ENCODE measurements at places on chromosomes 5 and 9.
A peak's percentile ranks its signal among the peaks of the same experiment; 100 is the strongest.

DNA sequence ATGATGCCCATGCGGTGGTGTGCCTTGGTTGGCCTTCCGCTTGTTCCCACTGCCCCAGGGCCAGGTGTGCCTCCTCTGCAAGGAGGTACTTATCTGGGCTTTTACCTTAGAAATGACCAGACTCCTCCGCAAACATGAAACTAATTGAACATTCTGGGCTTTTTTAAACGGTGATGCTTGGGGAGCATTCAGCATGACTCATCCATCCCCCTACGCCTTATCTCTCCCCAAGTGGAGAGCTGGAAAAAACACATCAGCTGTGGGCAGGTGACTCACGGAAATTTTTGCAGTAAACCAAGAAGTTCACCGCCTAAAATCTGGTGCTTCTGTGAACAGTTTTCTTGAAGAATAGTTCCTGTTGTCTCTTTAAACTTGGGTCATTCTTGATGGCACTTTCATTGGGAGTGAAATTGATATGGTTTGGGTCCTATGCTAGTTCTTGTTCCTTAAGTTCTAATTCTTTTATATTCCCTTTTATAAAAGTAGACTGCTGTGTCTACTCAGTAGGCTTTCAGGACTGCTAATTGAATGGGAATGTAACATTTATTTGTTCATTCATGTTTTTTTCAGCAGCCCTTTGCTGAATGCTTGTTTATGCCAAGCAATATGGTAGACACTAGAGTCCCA lies 39.6 kb downstream of the SFXN1 start:
- peak; percentile 77 for DNase-seq

DNA sequence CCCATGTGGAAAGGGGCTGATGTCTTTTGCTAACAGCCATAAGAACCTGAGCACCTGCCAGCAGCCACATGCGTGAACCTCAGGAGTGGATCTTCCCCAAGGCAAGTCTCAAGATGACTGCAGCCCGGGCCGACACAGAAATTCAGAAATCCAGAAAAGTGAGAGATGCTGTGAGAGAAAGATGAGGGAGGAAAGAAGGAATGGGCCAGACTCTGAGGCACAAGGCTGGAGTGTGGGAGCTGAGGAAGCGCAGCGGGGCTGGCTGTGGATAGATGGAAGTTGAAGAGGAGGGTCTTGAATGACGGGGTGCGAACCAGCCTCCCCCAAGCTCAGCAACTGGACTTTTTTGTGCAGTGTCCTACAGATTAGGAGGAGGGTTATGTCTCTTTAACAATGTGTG lies 337.8 kb downstream of the GADD45G start:
- DNase-seq: no peak

- DNase-seq: no peak
Observed at GRCh38 chr5:97004423-97005060, 68.7 kb downstream of the LNPEP start.

GRCh38 chr5:31995714-31996113 lies 178.4 kb downstream of the GOLPH3 start:
- no peak for DNase-seq

DNA sequence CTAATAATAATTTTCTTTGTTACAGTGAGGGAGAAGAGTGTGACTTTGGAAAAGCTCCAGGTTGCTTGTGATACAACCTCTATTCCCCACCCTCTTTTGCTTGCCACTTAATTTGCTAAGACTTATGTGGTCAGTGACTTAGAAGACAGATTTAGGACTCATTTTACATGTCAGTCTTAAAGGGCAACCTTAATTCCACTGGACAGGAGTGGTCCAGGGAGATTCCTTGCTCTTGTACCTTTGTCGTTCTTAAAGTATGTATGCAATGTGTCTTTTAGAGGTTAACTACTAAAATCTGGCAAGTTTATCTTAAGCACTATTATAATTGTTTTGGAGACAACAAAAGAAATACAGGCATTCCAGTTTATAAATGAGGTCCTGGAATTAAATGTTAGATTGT lies 20.0 kb downstream of the SLC30A5 start:
- DNase-seq: no peak

- DNase-seq: no peak
Observed at GRCh38 chr9:133875131-133875530, 117.0 kb downstream of the VAV2 start.

GRCh38 chr5:141567513-141568117 lies 51.2 kb downstream of the DIAPH1 start:
- no peak for DNase-seq

GRCh38 chr5:50343715-50344114 lies 97.4 kb downstream of the EMB start:
- DNase-seq: no peak

- no peak for DNase-seq
Observed at GRCh38 chr5:142117579-142118151, 9.1 kb downstream of the NDFIP1 start.

- DNase-seq: no peak
Observed at GRCh38 chr9:15187589-15187988, 119.4 kb downstream of the TTC39B start.

GRCh38 chr5:121691478-121691877 lies 160.2 kb upstream of the FTMT start:
- DNase-seq: no peak

DNA sequence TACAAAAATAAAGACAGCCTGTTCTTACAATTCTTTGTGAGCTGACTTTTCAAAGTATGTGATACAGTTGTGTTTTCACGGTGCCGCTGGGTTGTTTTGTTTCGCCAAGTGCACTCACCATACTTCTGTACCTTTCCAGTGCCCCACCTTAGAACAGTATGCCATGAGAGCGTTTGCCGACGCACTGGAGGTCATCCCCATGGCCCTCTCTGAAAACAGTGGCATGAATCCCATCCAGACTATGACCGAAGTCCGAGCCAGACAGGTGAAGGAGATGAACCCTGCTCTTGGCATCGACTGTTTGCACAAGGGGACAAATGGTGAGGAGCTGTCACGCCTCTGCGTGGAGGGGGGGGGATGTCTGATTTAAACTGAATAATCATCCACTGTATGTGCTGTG lies 12.9 kb downstream of the CCT5 start:
- DNase-seq: no peak

DNA sequence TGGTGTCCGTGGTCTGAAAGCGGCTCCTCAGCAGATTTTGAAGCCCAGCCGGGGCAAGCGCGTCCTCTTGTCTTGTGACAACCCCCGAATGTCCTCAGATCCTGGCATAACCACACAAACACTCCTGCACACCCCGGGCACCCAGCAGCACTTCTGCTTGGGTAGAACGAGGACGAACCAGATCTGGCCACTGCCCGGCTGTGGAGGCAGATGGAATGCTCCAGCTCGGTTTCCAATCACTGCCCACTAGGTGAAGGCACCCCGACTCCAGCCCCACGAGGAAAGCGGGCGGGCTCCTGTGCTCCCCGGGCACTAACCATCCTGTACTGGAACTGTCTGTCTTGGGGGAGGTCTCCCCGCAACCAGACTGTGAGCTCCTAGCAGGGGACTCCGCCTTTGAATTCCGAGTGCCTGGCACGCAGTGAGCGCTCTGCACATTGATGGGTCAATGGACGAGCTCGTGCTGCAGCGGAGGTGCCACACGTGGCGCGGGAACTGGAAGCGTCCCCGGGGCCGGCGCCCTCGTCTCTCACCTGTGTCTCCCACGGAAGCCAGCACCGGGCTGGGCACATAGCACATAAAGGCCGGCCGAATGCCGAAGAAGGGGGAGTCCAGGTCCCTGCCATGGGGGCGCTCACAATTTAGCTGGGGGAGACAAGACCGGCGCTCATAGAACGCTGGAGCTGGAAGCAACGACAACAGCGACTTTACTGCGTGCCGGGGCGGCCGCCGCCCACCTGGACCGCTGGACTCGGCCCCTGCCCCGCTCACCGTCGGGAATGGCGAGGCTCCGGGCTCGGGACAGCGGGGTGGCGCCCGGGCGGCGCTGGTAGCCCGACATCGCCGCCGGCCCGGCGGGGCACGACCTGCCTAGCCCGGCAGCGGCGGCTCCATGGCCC lies 608 bp downstream of the ENTR1 start:
- DNase-seq: peak; percentile 26

DNA sequence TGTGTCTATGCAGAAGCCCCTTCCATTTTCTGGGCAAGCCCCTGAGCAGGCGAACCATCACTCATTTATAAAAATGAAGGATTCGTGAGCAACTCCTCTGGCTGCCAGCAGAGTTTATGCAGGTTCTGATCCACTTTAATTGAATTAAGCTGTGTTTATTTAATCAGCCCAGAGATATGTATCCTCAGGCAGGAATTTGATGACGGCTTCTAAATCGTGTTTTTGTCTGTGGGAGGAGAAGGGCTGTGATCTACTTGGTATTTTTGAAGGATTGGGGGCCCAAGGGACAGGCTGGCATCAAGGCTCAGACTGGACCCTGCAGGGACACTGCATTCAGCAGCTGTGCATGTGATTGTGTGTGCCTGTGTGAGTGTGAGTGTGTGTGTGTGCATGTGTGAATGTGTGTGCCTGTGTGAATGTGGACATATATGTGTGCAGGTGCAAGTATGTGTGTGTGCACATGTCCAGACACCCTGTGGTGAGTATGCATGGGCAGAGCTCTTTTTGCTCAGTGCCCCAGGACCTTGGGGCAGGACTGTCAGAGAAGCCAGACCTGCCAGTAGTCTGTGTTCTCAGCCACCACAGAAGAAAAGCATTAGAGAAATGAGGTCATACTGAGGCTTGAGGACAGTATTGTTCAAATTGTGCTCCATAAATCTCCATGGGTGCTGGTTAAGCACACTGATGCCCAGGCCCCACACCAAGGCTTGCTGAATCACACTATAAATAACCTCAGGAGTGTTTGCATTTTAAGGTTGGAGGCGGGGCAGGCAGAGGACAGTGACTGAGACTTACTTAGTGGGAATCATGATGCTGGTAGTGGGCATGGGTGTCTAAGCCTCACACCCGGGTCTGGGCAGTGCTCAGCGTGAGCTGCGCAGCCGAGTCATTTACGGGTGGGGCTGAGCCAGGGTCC lies 164.0 kb downstream of the CARTPT start:
- DNase-seq: no peak

DNA sequence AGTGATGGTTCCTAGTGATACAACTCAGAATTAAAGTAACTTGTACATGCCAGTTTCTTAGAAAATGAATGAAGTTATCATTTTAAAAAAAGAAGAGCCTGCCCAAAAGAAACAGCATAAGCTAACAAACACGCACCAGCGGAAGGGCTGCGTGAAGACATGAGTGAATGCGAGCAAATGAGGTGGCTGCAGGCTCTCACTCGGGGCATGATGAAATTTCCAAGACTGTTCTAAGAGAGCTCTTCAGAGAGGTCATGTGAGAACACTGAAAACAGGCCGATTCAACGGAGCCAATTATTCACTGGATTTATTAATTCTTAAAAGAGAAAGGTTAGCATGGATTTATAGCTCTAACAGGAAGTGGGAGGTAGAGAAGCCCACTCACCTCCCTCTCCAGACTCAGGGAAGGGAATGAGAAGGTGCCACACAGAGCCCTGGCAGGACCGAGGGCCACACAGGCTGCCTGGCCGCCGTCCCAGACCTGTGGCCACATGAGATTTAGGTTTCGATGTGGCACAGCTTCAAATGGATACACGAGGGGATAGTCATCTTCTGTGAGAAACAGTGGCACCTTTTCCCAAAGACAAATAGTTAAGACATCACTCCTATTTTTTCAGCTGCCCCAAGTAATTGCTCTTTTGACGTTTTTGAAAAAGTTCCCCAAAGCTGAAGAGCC lies 55.5 kb downstream of the HABP4 start:
- DNase-seq: no peak

- no peak for DNase-seq
Observed at GRCh38 chr5:15615859-15616258, 115.9 kb downstream of the FBXL7 start.

- DNase-seq: no peak
Observed at GRCh38 chr5:118478852-118479251, 509.5 kb downstream of the DTWD2 start.

DNA sequence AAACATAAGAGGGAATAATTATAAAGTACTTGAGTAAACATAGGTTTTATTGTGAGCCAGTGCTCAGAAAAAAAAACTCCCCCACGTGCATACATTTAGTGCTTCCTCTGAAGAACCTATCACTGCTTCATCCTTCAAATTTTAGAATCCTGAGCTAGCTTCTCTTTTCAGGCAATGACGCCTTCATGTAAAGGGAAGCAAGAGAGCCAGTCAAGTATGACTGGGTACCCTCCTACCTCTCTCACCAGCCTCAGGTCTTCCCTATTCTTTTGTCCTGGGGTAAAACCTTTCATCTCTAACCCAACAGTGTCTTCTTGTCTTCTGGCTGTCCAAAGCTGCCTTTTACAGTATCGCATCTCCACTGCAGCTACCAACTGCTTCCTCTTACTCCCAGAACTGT lies 32.0 kb downstream of the PLPP1 start:
- DNase-seq: no peak

- DNase-seq: no peak
Observed at GRCh38 chr5:85030316-85031084, 645.8 kb upstream of the EDIL3 start.

- DNase-seq: no peak
Observed at GRCh38 chr5:2690293-2690692, 61.2 kb downstream of the IRX2 start.

DNA sequence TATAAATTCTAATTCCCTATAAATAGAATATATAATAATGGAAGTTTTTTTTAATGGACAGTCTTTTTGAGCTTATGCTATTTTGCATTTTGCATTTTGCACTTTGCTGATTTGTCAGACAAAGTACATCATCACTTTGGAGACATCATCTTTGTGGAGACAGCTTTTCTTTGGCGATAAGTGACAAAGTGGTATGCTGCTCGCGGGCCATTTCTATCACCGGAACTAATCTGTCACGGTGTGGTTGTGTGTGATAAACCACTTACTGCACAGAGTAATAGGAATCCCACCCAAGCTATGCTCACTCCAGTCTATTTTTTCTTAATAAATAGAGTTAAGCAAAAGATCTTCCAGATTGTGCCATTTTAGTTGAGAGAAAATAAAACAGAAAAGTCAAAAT lies 133.1 kb downstream of the MACIR start:
- DNase-seq: no peak

DNA sequence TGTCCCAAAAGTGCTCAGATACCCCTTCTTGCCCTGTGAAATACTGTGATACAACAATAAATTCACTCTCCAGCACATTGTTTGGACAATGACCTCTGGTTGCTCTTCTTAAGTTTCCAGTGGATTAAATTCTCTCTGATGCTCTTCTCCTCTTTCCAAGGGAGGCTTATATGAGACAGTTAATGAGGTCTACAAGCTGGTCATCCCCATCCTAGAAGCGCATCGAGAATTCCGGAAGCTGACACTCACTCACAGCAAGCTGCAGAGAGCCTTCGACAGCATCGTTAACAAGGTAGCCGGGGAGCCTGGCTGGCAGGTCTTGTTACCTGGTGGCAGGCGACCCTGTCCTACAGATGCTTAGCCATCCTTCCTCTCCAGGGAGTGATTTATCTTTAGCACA lies 226.5 kb downstream of the DOCK8 start:
- no peak for DNase-seq

GRCh38 chr5:74401281-74401945 lies 239.1 kb downstream of the ENC1 start:
- DNase-seq: no peak

GRCh38 chr5:77129391-77129990 lies 42.4 kb upstream of the ZBED3 start:
- DNase-seq: no peak

- no peak for DNase-seq
Observed at GRCh38 chr5:60843386-60843935, 608 bp downstream of the ELOVL7 start.

- peak; percentile 18 for DNase-seq
Observed at GRCh38 chr9:23826120-23826629, at the start of gene ELAVL2. ELAVL2 (minus strand) TSS chr9:23826240; CDS start chr9:23762234, 64,006 bp downstream.

Data from stimulated activated CD4-positive, alpha-beta T cell treated with anti-CD3 and anti-CD28 coated beads, Interleukin-12 subunit alpha, Interleukin-12 subunit beta, amount 100 ng/mL, for 48 hours (primary cell).